ENCODE measurements at places on chromosomes 3 and 15. TPM values are rescaled to one million over a fixed set of nuclear protein-coding genes. Genes with fewer than 3 reads are reported as not detected.

- H3K36me3 ChIP-seq: no peaks in the 10 kb centered on the region
- no peak overlapping the region for H3K4me3 ChIP-seq
- H3K27me3 ChIP-seq: no peaks in the 10 kb centered on the region
- no peak for DNase-seq
- H3K4me1 ChIP-seq: no peaks in the 10 kb centered on the region
- H3K27ac ChIP-seq: no peak overlapping the region
These were observed 130.8 kb upstream of the STRIT1 start for GRCh38 chr3:155424323-155424710.

KBTBD12 gene
- total RNA-seq: 3.1 TPM

ESYT3 gene
- total RNA-seq: 71.0 TPM

- H3K27me3 ChIP-seq: no peaks in the 10 kb centered on the region
- H3K4me1 ChIP-seq: peaks cover 3% of the 10 kb centered on the region
- H3K4me3 ChIP-seq: no peak overlapping the region
- peaks cover 3% of the 10 kb centered on the region for H3K36me3 ChIP-seq
- H3K27ac ChIP-seq: no peak overlapping the region
- DNase-seq: no peak
These were observed 51.1 kb downstream of the NEDD4 start for GRCh38 chr15:55942332-55942731.

DNA sequence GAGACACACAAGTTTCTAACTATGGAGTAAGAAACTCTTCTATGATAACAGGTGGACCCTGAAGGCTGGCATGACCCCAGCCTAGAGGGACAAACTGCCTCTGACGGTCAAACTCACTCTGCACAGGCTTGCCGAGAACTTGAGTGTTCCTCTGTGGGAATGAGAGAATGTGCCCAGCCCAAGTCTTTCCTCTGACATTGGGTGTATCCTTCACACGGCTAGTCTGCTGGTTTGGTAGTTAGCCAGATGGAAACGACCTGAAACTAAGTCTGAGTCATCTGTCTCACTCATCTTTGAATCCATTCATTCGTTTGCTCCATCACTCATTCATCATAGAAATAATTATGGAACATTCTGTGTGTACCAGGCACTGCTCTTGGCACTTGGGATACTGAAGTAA, 198.4 kb downstream of the ATP10A start:
- no peaks in the 10 kb centered on the region for H3K27me3 ChIP-seq
- no peak overlapping the region for H3K4me3 ChIP-seq
- peaks cover 2% of the 10 kb centered on the region for H3K4me1 ChIP-seq
- no peak overlapping the region for H3K27ac ChIP-seq

TRIM42 gene
- not detected for total RNA-seq

GRCh38 chr15:62090988-62091387, 24.2 kb downstream of the C2CD4A start:
- no peaks in the 10 kb centered on the region for H3K27me3 ChIP-seq
- H3K36me3 ChIP-seq: no peaks in the 10 kb centered on the region
- no peak overlapping the region for H3K27ac ChIP-seq
- peaks cover 2% of the 10 kb centered on the region for H3K4me1 ChIP-seq
- DNase-seq: no peak

ZBED2 gene
- 0.60 TPM for total RNA-seq

TNNC1 gene
- total RNA-seq: 31.3 TPM

- peaks cover 12% of the 10 kb centered on the region for H3K4me1 ChIP-seq
- peak; percentile 31 for DNase-seq
- no peak overlapping the region for H3K4me3 ChIP-seq
- H3K27me3 ChIP-seq: no peaks in the 10 kb centered on the region
- no peak overlapping the region for H3K27ac ChIP-seq
These were observed 1.8 kb upstream of the MESD start for GRCh38 chr15:80991421-80991820.

CPN2 gene
- not detected for total RNA-seq

DNA sequence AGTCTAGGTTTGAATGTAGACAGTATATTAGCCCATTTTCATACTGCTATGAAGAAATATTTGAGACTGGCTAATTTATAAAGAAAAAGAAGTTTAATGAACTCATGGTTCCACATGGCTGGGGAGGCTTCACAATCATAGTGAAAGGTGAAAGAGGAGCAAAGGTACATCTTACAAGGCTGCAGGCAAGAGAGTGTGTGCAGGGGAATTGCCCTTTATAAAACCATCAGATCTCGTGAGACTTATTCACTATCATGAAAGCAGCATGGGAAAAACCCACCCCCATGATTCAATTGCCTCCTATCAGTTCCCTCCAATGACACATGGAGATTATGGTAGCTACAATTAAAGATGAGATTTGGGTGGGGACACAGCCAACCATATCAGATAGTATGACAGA, 440.1 kb upstream of the ARHGEF26 start:
- no peaks in the 10 kb centered on the region for H3K4me1 ChIP-seq
- H3K4me3 ChIP-seq: no peak overlapping the region
- DNase-seq: no peak
- H3K27me3 ChIP-seq: no peaks in the 10 kb centered on the region

Data from lung (tissue), 17 donors.